ENCODE measurements at places on chromosomes 4 and X.

DNA sequence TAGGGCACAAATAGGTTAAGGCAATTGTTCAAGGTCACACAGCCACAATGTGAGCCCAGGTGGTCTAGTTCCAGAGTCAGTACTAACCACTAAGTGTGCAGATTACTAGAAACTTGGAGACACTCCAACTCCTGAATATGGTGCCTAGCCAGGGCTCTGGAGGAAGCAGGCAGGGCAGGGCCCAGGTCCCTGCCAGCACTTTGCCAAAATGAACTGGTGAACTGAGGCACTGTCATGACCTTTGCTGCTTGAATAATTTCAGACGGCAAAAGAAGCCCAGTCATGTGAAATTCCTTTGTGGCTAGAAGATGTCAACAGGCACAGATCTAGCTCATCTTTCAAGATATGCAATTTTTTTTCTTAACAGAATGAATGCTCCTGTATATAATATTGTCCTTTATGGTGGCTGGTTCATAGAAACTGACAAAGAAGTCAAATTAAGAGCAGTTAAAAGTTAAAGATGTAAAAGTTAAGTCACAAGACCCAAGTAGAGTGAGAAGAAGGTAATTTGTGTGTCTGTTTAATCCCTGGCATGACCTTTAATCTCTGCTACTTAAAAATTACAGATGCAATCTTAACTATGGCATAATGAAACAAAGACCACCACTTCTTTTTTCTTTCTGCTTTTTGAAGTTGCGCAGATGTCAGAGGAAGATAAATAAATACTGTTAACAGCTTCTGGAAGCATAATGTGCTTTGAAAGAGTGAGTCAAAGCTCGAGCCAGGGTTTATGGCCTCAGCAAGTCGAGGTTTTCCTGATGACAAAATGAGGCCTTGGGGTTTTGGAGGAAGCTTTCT, 54.1 kb downstream of the SHROOM3 start:
- no peak for DNase-seq

DNA sequence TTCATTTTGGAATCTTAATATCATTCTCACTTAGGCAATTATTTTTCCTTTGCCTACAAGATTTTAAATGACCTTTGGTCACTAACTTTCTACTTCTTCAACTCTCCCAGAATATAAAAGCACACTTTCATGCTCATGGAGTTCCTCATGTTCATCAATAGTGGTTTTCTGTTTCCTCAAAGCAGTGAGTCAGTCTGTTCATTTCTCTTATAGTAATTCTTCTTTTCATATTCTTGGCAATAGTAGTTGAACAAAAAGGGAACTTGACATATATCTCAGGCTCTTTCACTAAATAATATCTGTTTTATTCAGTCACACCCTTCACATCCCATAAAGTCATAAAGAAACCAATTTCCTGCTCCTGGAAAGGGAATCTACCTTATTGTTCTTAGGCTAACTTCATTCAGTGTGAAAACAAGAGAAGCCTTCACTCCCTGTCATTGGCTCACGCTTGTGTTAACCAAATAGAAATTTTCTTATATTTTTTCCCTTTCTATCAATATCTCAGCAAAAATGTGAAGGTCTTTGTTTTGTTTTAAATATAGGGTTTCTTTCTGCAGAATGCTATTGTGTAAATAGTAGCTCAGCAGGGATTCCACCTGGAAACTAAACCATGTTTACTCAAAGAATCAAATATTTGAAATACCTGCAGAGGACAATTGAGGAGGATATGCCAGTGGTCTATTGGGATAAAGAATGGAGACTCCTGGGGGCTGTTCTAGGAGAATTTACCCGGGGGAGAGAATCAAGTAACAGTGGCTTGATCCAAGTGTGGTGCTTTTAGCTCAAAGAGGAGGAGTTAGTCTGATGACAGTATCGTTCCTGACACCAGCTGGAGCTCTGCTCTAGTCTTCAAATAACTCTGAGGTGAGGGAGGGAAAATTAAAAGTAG, 13.4 kb upstream of the TNIP3 start:
- no peak for DNase-seq

DNA sequence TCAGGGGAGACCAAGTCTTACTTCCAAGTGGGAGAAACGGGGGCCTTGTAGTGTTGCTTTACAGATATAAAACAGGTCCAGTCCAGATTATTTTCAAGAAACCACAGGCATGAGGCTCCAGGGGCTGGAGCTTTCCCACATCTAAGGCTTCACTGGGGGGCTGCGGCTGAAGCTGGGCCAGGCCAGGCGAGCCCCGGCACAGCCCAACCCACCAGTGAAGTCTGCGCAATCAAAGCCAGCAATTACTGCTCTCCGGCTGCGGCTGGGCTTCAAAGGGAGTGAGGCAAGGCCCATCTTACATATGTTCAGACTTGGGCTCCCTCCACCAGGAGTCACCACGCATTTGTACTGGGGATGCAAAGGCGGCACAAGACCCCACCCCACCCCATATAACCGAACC, 61.7 kb downstream of the HADH start:
- no peak for DNase-seq

GRCh38 chr4:152510349-152511147, 25.3 kb downstream of the FBXW7 start:
- no peak for DNase-seq
